ENCODE measurements at places on chromosomes 3 and 15.
A peak's percentile ranks its signal among the peaks of the same experiment; 100 is the strongest.

GRCh38 chr3:106035619-106036018 is 166.8 kb upstream of the CBLB start:
- no peak for DNase-seq

- no peak for DNase-seq
Observed at GRCh38 chr15:27256446-27256845, 285.5 kb downstream of the GABRG3 start.

DNA sequence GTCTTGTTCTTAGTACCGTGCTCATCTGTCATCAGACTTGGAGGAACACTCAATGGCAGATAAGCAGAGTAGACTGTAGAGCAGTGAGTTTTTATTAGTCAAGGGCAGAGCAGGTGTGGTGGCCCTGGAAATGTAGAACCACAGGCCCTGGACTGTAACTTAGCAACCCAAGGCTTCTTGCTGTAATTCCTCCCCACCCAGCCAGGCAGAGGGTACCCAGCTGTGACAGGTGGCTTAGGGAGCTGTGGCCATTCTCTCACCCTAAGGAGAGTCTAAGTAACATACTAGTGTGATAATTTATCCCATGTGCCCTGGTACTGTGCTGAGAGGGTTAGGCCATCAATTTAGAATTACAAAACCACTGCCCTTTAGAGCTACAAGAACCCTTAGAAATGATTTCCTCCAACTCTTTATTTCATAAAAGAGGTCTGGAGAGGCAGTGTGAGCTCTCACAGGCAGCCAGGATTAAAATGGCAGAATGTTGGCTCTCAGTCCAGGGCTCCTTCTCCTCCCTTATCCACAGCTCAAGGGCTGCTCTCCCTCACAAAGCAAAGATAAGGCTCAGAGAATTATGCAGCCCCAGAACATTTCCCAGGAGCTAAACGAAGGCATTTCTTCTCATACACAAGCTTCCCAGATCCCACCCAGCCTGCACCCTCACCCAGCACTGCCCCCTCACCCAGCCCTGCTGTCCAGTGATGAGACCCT is 3.0 kb downstream of the POMGNT2 start:
- no peak for DNase-seq

- no peak for DNase-seq
Observed at GRCh38 chr3:124619887-124620599, 110.2 kb upstream of the UMPS start.

DNA sequence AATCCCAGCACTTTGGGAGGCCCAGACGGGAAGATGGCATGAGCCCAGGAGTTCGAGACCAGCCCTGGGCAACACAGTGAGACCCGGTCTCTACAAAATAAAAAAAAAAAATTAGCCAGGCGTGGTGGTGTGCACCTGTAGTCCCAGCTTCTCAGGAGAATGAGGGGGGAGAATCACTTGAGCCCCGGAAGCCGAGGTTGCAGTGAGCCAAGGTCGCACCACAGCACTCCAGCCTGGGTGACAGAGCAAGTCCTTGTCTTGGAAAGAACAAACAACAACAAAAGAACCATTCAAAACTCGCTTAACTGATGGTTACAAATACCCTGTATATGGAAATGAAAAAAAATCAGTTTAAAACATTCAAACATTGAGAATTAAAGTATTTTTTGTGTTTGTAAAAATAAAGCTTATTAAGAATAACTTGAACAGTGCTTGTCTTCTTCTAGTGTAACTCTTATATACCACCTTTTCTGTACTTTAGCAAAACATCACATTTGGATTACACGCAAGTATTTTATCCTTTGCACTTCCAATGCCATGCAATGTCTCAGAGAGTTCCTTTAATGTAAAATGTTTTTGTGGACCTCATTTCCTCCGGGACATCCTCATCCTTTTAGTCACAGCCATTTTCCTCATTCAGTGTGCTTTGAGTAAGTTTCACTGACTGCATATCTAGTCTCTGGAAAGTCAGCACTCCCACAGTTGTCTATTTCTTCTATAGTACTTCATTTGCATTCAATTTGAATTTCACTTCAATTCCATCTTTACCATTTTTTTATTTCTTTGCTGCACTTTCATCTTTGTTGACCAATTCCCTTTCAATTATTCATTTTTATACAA is 113.0 kb upstream of the GOLGA8J start:
- no peak for DNase-seq

- DNase-seq: no peak
Observed at GRCh38 chr15:80155001-80155377, 2.2 kb downstream of the FAH start.

GRCh38 chr3:61725851-61726333 is 164.5 kb downstream of the PTPRG start:
- DNase-seq: peak; percentile 33
